ENCODE measurements at places on chromosomes 11 and 22.

DNA sequence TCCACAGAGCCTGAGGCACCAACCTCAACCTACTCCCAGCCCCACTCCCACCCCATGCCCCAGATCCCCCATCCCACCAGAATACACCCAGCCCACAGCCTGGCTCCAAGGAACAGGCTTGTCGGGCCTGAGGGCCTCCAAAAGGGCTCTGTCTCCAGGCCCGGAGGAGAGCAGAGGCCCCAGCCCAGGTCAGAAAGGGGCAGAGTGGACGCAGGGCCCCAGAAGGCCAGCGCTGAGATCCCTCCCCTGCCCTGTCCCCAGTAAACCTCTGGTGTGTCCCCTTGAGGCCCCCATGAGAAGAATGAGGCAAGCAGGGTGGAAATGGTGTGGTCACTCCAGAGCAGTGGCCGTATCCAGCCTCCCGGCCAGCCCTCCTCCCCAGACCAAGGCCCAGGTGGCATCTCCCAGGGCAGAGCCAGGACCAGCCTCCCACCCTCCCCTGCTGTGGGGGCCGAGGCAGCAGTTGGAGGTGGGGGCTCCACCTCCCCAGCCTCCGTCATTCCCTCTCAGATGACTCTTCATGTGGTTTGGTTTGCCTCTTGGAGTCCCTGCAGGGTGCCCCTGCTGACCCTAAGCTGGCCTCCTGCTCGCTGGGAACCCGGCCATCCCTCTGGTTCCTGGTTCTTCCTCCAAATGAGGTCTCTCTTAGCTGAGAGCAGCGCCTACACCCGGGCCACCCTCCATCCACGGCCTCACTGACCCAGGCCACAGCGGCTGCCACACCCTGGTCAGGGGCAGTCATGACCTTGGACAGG is 195.0 kb downstream of the IGLL1 start:
- DNase-seq = no peak

DNA sequence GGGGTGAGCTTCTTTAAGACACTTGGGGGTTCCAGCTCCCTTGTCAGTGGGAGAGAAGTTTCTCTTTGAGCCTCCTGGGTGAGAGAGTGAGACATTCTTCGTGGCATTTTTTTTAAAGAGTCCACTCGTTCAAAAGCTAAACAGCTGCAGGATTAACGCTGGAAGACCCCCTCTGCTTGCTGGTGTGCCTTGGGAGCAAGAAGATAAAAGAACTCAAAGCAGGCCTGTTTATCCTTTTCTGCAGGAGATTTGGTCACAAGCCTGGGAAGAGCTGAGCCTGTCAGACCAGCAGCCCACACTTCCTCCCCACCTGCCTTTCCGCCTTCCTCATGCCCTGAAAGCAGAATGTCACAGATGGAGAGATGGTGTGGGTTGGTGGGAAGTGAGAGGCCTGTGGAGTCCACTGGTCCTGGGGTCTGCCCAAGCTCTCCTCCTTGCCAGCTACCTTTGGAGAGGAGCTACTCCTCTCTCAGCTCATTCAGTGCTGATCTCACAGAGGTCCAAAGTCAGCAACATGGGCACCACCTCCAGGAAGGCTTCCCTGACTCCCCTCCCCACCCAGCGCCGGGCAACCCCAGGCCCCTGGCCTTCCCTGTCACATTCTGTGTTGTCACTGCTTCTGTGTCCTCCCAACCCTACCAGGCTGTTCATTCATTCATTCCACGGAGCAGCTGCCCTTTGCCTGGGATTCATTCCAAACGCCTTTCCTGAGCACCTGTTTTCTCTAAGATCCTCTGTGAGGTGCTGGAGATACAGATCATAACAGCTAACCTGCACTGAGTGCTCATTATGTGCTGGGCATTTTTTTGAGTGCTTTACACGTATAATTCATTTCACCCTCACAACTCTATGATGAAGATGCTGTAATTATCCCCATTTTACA is 6.7 kb downstream of the GDPD5 start:
- no peak for DNase-seq

- no peak for DNase-seq
Observed at GRCh38 chr11:82577246-82577645, 156.4 kb downstream of the FAM181B start.

DNA sequence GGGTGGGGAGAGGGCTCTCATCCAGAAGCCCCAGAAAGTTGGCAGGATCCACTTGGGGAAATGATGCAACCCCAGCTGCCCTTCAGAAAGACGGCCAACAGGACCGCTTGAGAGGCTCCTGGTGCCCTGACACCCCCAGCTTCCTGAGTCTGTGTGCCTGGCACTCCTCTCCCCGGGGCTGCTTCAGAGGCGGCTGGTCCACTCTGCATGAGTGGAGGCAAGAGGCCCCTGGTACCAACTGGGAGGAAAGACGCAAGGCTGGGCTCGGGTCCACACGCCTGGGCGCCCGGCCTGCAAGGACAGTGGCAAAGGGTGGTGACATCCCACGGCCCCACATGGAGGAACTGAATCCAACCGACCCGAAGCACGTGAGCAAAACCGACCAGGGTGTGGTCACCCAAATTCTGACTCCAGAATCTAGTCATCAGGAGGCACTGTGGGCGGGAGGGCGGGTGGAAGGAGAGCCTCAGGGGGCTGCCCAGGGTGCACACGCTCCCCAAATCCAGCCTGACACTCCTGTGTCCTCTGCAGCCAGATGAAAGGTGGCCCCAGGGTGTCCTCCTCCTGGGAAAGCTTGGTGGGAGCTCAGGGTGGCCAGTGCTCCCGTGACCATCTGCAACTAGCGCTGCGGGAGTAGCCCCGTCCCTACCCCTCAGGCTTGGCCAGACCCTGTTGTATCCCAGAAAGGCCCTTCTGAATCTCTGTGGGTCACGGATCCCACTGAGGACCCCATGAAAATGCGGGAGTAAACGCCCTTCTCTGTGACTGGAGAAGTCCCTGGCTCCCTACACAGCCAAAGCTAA is 3.7 kb downstream of the RNH1 start:
- no peak for DNase-seq

DNA sequence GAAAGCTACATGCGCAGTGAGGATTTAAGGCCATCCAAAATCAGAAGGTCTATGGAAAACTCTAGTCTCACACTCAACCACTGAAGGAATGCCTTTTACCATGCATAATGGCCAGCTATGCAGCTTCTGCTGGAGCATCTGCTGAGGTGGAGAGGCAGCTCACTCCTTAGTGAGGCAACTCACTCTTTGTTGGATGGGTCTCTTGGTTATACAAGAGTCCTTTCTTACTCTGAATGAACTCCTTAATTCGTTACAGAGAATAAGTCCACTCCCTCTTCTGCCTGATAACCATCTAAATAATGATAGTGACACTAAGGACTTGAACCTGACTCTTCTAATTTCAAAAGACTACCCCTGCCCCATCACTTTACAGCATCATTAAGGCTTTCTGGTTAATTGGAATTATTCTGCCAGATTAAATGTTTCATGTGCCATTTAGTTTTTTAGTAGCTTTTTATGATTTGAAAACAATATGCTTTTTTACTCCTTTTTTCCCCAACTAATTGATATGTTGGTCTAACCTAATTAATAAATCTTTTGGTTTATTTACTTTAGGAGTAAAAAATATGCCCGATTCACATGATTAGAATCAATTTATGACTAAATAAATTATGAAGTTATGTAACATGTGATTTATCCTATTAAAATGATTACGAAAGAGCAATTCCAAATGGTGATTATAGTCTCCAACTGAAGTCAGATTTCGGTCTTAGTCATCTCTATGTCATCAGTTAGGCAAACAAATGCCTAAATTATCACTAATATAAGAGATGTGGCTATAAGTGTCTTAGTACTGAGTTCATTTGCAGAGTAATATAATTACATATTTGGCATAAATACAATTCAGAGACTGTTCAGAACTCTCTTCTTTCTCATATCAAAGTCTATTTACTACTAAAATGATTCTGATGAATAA is 286.7 kb upstream of the CCDC90B start:
- DNase-seq = no peak

DNA sequence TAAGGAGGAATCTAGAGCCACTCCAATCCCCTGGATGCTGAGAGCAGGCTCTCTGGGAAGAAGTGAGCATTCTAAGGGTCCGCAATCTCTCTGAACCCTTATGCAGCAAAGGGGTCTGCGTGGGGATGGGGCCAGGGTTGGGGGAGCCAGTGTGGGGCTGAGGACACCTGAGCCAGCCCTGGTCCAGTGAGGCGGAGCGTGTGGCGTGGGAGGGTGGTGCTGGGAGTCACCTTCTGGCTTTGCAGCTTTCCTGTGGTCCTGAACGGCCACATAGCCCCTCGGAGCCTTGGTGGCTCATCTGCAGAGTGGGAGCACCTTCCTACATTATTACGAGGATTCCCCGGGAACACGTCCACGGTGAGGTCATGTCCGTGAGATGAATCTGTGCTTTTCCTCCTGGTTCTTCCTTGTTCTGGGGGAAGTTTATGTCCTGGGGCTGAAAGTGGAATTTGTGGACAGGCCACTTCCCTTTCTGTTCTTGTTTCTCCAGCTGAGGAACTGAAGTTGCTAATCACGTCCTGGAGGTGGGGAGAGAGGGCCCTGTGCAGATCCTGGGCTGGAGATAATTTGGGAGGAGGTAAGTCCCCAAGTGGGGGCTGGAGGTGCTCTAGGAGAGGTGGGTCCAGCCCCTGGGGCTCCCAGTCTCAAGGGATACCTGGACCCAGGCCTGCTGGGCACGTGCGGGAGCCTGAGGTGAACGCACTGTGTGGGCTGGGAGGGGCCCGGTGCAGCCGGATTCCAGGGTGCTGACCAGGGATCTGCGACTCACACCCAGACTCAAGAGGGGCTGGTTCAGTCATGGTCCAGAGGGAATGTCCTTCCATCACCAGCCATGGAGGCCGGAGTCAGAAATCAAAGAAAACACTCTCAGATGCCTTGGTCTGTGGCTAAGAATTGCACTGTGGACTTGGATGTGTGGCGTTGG is 6.1 kb downstream of the MRGPRE start:
- no peak for DNase-seq

- no peak for DNase-seq
Observed at GRCh38 chr11:40302669-40303068, 1156.8 kb downstream of the LRRC4C start.

DNA sequence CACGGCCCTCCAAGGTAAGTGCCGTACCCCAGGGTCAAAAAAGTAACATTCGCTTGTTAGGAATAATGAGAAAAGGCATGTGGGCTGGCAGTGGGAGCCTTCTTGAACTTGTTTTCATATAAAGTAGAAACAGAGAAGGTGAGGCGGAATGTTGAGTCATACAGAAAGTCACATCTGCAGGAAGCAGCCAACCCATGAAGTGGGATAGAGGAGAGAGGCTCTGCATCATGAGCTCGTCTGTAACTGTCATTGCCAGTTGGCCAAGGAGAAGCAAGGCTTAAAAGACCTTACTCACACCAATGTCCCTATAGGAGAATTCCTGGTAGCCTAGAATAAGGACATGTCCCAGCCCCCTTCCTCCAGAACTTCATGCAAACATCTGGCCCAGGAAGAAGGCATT is 253.3 kb downstream of the BUD13 start:
- no peak for DNase-seq

GRCh38 chr11:121225382-121225781 is 67.2 kb upstream of the SC5D start:
- no peak for DNase-seq

GRCh38 chr11:117239295-117239694 is 6.8 kb downstream of the RNF214 start:
- DNase-seq = no peak

DNA sequence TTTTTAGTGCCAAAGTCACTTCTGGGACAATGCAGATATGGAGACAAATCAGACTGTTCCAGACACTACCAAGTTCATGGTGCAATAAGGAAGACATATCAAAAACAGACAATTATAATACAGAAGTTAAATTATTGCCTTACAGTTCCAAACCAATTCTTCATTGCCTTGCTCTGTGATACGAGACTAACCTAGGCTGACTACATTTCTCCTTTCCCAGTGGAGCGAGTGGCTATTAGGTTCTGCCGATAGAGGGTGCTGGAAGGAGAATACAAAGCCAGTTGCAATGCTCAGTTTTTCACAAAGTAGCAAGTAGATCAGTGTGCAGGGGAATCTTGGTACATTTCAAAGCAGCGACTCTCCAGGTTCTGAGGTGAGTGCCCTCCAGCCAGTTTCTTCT is 67.8 kb downstream of the FAM168A start:
- no peak for DNase-seq

GRCh38 chr11:16178273-16178672 is 178.1 kb downstream of the SOX6 start:
- DNase-seq = no peak

DNA sequence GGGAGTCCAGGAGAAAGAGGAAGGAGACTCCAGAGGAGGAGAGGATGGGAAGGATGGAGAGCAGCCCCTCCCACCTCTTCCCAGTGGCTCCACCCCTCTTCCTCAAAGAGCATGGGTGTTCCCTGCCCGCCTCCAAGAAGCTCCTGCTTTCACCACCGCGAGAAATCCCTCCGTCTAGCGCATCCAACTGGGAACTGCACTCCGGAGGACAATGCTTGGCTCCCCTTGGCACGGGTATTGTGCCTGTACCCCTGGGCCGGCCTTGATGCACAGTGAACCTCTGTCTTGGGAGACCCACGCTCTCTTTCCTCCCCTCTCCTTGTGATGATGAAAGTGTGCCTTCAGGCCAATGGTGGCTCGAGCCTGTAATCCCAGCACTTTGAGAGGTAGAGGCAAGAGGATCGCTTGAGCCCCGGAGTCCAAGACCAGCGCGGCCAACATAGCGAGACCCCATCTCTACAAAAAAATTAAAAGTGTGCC is 14.9 kb upstream of the ADA2 start:
- no peak for DNase-seq

- DNase-seq = no peak
Observed at GRCh38 chr11:104404231-104405175, 240.6 kb upstream of the PDGFD start.

- DNase-seq = no peak
Observed at GRCh38 chr11:130112071-130112830, 42.6 kb downstream of the APLP2 start.

DNA sequence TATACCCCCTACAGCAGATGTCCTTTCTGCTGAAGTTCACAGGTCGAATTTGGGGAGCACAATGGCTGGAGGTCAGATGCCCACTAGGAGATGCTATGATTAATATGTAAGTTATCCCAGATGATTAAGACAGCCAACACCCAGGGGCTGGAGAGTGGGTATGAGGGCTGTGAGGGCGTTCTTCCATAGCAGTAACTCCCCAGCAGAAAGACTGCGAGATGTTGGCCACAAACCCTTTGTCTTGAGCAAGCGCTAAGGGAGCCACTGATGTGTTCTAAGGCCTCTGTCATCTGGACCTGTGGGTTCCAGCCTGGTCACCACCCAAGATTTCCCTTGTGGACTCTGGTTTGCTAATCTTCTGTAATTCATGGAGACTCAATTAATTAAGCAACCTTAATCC is 77.6 kb downstream of the BMAL1 start:
- DNase-seq = no peak

- no peak for DNase-seq
Observed at GRCh38 chr11:2752204-2752770, 52.5 kb upstream of the KCNQ1OT1 start.

- no peak for DNase-seq
Observed at GRCh38 chr11:75616281-75616680, 52.6 kb downstream of the MAP6 start.

- DNase-seq = no peak
Observed at GRCh38 chr22:38420734-38421133, 34.3 kb downstream of the KCNJ4 start.

DNA sequence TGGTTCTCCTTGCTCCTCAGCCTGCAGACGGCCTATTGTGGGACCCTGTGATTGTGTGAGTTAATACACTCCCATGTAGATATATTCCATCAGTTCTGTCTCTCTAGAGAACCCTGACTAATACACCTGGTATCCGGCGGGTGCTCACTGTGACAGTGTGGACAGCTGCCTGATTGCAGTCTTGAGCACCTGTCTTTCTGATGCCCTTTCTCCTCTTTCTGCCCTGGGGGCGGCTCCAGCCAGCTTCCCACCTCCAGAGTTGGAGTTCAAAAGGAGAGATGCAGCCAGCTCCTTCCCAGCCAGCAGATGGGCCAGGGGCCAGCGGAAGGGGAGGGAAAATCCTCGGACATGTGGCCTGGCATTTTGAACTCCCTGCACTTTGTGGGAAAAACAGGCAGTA is 15.0 kb downstream of the SMIM38 start:
- no peak for DNase-seq
